ENCODE measurements at places on chromosomes 2 and 18.

GRCh38 chr2:223230352-223230751, 178.4 kb downstream of the KCNE4 start:
- DNase-seq, result no peak

DNA sequence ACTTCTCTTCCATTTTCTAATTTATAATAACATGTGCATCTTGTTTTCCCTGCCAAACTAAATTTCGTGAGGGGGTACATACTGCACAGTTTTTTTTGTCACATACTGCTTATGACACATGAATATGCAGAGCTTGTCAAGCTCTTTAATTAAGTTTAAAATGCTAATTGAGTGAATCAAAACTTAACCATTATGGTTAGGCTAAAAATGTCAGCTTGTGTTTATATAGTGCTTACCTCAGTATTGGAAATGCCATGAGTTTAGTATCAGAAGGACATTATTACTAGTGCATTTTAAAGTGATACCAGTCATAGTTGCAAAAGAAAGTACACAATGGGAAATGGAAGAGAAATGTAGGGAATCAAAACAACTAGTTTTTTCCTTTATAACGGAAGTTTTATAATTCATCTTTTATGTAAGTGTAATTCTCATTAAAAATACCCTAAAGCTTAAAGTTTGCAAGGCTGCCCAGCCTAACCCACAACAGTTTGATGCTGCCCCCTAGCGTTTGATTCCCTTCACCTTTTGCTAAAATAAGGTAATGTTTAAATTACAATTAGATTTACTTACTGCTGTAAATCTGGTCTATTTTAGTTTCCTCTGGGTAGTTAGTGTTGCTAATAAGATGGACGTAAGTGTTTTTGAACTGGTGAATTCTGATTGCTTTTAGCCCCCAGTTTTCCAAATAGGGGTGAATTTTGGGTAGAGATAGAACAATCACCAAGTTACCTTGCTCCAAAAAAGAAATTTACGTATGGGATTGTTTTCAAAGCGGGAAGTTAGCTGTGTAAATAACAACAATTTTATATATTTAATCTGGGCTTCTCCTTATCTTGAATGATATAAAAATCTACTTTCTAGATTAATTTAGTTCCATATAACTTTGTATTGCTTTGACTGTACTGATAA, 3.2 kb downstream of the SLC39A10 start:
- DNase-seq, result peak; percentile 86

- no peak for DNase-seq
Measured at GRCh38 chr2:53095664-53096063, 671.9 kb upstream of the CHAC2 start.

GRCh38 chr2:168978461-168978861, 52.7 kb downstream of the ABCB11 start:
- DNase-seq, result no peak

DNA sequence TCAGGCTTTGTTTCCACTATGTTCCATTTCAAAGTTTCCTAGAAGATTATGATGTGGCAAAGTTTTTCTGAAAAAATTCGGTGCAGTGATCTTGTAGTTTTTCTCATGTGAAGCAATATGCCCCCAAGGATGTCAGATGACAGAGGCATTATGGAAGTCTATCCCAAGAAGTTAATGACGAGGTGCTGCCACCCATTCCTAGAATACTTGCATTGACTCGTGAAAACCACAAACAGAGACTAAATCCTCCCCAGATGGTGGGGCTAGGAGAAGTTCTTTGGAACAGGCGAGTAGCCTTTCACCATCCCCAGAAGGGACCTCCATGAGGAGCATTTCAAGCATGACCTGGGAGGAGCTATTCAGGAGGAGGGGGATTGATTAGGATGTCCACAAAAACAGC, 40.2 kb upstream of the COPS8 start:
- no peak for DNase-seq

Measured in HAP-1 (cell line).